HFFc6 (cell line): ENCODE measurements at places on chromosomes 7 and 10. TPM values are rescaled to one million over a fixed set of nuclear protein-coding genes. Genes with fewer than 3 reads are reported as not detected.

Gene TSPAN13
- 22.1 to 59.7 TPM (median 49.6 TPM) in 3 replicates for total RNA-seq

DNA sequence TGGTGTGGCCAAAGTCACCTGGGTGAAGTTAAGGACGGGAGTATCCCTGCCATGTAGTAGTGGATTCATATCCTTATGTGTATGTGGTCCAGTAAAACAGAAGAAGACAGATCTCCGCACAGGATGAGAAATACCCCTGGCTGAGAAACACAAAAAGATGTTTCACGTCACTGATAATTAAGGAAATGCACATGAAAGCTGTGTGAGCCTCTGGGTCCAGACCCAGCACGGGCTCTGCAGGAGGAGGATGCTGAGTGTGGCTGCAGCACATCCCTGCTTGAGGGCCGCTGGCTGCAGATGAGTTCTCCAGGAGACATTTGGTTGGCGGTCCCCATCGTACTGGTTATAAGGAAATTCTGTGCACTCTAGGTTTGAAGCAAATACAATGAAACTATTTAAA is 8.2 kb upstream of the SUN1 start:
- DNase-seq: no peak

DNA sequence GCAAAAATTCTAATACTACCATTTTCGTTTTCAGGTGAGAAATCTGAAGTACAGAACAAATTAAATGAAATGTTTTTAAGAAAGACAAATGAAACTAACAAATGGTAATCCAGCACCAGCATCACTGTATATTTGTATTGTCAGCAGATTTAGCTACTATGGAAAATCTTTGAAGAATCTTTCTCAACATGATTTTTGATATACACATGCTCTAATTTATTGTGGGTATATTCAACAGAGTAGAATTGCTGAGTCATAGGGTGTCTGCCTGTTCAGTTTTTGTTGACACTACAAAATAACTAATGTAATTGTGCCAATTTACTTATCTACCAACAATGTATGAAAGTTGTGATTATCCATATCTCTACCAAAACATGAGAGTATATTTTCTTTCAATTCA is 437.6 kb downstream of the PCDH15 start:
- no peak for DNase-seq

- DNase-seq: no peak
These were observed 476.2 kb upstream of the FZD8 start for GRCh38 chr10:36118314-36118713.

Gene ABCB4
- total RNA-seq: not detected in 3 replicates

- DNase-seq: no peak
These were observed 744.7 kb upstream of the GALNT17 start for GRCh38 chr7:70387217-70387616.

- no peak for DNase-seq
These were observed 48.6 kb downstream of the NCAPG2 start for GRCh38 chr7:158655931-158656441.

Gene PTF1A
- total RNA-seq: not detected in 3 replicates

DNA sequence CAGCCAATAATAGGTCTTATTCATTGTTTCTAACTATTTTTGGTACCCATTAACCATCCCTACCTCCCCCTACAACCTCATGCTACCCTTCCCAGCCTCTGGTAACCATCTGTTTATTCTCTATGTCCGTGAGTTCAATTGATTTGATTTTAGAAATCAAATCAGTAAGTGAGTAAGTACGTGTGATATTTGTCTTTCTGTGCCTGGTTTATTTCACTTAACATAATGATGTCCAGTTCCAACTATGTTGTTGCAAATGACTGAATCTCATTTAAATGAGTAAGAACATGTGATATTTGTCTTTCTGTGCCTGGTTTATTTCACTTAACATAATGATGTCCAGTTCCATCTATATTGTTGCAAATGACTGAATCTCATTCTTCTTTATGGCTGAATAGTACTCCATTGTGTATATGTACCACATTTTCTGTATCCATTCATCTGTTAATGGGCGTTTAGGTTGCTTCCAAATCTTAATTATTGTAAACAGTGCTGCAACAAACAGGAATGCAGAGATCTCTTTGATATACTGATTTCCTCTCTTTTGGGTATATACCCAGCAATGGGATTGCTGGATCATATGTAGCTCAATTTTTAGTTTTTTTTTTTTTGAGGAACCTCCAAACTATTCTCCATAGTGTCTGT is 49.7 kb upstream of the BICC1 start:
- no peak for DNase-seq

GRCh38 chr10:64286533-64286932 is 765.3 kb downstream of the REEP3 start:
- no peak for DNase-seq

DNA sequence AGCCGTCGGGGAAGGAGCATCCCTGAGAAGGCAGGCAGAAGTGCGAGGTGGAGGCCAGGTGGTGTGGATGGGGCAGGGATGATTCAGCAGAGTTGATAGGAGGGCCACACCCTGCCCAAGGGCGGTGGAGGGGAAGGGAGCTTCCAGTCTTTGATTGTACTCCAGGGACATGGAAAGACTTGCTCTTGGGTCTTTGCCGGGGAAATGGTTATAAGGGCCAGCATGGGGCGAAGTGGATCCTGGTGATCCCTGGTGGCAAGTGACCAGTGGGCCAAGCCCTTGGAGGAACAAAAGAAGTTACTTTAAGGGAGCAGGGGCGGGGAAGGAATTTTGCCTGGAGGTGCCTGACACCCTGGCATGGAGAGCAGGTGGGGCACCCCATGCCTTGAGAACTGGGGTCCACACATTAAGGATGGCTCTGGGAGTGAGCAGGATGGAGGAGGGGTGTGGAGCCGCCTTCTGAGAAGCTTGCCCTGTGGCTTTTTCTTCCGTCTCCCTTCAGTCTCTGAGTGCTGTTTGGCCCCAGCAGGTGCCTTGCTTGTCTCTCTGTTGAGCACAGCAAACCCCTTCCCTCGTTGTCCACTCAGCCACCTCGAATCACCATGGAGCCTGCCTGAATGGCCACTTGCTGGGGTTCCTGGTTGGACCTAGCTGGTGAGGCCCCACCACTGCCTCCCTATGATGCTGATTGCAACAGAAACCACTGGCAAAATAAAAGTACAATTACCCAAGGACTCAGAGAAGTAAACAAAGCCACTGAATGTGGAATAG is 83.9 kb downstream of the RAMP3 start:
- no peak for DNase-seq

GRCh38 chr10:126930883-126931503 is 25.8 kb downstream of the DOCK1 start:
- no peak for DNase-seq

DNA sequence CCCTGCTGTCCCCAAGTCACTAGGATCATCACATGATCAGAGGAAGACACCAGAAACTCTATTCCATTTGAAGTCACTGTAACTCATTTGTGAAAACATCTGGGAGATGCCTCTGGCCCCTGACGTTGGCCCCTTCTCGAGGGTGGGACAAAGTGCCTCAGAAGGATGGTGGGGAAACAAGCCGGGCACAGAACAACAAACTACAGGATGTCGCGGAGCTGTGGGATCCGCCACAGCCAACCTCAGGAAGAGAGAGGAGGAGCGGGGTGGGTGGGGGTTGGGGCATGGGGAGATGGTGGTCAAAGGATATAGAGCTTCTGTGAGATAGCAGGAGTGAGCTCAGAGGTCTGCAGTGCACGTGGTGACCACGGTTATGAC is 265.6 kb upstream of the TCERG1L start:
- DNase-seq: no peak

Gene SORCS1
- total RNA-seq: 0.05 to 0.14 TPM in 2 of 3 replicates, not detected in the other

Gene CYP2W1
- not detected in 3 replicates for total RNA-seq

DNA sequence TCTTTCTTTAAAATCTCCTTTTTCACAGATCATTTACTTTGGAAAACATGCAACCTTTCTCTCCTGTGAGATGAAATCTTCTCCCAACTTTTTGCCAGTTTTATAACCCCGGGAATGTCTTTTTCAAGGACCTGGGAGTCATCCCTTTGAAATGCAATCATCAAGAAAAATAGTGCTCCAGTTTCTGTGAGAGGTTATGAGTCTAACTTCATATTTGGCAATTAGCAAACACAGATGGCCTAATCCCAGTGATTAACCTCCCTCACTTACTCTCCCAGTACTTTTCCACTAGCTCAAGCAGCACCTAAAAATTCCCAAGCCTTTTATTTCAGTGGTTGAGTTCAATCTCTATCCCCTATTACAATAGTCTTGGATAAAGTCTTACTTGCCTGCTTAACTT is 185.8 kb upstream of the TMEM106B start:
- DNase-seq: no peak

DNA sequence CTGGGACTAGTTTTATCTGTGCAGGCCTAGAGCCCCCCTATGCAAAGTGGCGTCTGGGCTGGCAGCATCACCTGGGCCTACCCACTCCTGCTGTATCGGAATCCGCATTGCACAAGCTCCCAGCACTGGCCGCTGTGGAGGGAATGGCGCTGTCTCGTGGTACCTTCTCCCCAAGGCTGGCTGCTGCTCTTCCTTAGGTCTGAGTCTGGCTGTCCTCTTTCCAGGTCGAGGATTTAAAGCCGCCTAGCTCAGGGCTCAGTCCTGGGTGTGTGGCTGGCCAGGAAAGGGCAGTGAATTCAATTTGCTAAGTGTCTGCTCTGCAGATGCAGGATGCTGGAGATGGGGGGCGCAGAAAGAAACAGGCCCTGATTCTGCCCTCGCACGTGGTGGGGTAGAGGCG is 44.7 kb downstream of the MGMT start:
- no peak for DNase-seq

DNA sequence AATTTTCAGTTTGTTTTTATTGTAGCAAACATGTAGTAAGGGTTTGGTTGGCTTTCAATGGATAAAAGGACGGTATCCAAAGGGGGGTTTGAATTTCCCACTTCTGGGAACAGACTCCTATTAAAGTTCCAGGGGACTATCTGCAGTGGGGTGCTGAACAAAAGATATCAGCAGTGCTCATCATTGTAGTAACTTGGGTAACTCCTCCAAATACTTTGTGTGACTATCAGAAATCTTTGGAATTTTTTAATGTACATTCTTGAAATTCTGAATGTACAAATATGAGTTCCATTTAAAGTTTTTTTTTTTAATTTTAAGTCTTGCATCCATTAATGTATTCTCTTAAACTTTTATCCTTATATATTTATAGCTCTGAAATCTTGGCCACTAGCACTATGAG is 42.1 kb downstream of the CYP51A1 start:
- peak; percentile 6 for DNase-seq

- no peak for DNase-seq
These were observed 11.9 kb upstream of the ODAD2 start for GRCh38 chr10:28010821-28011220.

Gene GARIN1A
- total RNA-seq: 0.59 to 2.4 TPM (median 0.94 TPM) in 3 replicates

Gene SPACDR
- total RNA-seq: 0.84 to 1.1 TPM (median 0.97 TPM) in 3 replicates

Gene GIMAP2
- 0.13 TPM in 1 of 3 replicates, not detected in the others for total RNA-seq

Gene CHN2
- not detected in 3 replicates for total RNA-seq

- DNase-seq: no peak
These were observed 53.5 kb upstream of the AGBL3 start for GRCh38 chr7:134932707-134933370.

DNA sequence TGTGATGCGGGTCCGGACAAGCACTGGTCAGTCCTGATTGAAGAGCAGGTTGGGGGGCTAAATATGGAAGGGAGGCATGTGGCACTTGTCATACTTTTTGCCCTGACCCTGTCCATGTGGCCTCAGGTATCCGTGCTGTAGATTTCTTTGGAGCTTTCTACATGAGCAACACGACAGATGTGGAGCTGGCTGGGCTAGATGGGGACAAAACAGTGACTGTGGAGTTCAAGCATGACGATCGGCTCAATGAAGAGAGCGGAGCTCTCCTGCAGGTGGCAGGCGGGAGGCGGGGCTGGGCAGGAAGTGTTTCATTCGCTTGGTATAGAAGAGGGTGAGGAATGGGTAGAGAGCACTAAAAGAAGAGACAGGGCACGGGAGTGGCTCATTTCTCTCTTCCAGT is 13.0 kb upstream of the CHCHD1 start:
- DNase-seq: no peak

- no peak for DNase-seq
These were observed 27.1 kb downstream of the ATXN7L1 start for GRCh38 chr7:105849122-105849855.

Gene STEAP4
- total RNA-seq: not detected in 3 replicates
